ENCODE measurements at places on chromosomes 1 and 21.

DNA sequence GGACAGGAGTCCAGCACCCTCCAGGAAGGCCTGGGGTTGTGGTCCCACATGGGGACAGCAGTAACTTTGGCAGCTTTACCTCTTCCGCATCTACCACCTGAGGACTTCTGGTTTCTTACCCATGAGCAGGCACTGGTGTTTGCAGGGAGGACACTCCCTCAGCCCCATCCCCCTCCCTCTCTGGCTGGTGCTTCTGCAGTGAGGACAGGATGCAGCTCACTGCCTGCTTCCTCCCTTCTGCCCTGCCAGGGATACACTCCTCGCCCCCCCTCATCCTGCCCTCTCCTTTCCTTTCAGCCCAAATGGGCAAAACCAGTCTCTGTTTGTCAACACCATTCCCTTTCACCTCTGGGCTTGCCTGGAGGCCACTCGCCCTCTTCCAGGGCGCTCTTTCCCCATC lies 62.4 kb downstream of the KIRREL1 start:
- no peak for DNase-seq

DNA sequence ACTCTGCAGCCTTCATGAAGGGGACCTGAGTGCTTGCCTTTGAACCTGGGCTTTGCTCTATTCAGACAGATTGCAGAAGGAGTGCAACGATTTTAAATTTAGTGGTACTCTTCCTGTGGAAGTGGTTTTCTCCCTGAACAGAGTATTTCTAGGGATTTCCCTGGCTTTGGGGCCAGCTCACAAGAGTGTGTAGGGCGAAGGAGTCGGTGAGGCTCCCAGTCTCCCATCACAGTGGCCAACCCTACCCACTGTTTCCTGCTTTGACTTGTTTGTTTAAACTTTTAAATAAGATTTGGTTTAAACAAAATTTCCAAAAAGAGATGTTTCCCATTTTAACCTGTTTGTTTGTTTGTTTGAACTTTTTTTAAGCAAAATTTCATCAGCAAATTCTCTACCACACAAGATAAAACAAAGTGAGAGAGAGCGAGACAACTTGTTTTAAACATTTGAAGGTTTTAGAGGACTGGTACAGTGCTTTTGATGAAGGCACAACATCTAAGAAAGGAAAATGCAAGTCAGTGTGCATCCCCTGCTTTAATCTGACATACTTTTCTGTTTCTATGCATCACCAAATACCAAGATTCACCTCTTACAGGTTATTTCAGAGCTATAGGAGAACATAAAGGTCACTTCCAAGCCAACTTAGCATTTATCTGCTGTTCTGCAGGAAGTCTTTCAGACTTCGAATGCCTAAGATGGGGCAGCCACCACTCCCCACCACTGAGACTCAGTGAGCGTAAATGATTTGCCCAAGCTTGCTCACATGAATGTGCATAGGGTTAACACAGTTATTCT lies 6.6 kb downstream of the SELP start:
- DNase-seq: no peak

GRCh38 chr1:30028283-30028682 lies 695.1 kb downstream of the MATN1 start:
- DNase-seq: no peak

DNA sequence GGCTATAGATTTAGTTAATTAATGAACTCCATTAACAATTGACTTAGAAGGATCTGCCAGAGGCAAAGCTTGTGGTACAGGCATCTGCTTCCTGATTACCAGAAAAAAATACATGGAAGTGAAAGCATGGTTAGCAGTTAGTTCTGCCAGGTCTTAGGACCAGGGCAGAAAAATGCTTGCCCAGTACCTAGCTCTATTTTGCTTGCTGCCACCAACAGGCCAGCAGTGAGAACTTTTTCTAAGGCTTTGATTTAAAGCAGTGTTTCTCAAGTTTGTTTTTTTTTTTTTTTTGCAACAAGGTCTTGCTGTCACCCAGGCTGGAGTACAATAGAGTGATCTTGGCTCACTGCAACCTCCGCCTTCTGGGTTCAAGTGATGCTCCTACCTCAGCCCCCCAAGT lies 16.4 kb upstream of the MTF1 start:
- DNase-seq: no peak

- DNase-seq: no peak
Observed at GRCh38 chr1:232937741-232938375, 12.6 kb upstream of the NTPCR start.

- DNase-seq: no peak
Observed at GRCh38 chr1:47407481-47407880, 8.6 kb upstream of the FOXE3 start.

- DNase-seq: no peak
Observed at GRCh38 chr1:245549996-245550719, 395.4 kb downstream of the KIF26B start.

GRCh38 chr1:89950703-89951102 lies 44.2 kb upstream of the ZNF326 start:
- no peak for DNase-seq

- DNase-seq: no peak
Observed at GRCh38 chr1:16085522-16085921, 12.1 kb upstream of the FAM131C start.

- DNase-seq: no peak
Observed at GRCh38 chr21:25176637-25177412, 430.5 kb downstream of the MRPL39 start.

DNA sequence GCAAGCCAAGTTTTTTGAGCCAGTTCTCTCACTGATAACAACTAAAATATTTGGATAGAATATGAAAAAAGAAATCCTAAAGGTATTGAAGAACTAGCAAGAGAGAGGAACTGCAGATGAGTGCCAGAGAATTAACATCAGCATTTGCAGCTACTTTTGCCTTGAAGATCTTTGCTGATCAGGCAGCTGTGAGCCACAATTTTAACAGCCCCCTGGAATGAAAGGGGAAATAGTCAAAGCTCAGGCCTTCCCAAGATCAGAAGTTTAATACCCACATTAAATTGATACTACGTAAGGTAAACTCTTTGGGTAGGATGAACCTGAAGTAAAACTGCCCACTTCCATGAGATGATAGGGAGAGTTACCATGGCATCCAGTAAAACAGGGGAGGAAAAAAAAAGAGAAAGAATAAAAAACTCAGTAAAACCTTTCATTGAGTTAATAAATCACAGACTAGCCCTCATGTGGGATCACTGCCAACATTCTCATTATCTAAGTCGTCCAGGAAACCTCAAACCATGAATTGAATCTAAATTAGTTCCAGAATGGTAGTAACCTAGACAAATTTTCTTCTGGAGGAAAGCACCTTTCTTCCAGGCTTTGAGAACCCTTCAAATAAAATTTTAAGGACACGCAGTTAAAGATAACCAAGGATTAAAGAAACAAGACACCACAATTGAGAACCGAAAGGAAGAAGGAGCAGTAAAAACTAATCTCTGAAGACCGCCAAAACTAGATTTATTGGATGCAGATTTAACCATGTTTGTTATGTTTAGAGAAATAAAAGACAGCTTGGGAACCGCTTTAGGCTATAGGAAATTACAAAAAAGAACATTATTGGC lies 28.3 kb downstream of the SCP2 start:
- DNase-seq: peak; percentile 83

DNA sequence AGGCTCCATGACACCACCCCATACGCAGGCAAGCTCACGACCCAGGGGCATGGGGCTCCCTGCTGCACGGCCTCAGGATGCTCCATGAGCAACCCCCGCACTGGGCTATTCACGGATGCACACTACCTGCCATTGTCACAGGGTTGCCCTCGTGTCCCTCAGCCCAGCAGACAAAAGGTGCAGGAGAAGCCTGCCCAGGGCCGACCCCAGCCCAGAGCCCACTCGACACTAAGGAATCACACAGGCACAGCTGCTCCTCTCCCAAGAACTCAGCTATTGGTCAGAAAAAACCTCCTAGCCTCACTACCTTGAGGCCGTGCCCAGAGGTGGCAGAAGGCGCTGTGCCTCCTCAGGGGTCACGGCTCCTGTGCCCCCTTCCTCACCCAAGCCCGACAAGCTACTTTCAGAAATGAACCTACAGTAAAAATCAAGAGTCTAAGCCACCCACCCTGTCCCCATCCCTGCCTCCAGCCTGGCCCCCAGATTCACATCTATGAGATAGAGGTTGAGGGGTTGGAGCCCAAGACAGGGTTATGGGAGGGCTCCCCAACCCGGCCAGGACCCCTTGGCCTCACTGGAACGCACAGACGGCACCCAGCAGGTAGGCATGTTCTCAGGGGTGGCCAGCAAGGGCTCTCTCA lies 6.4 kb upstream of the SPATC1L start:
- no peak for DNase-seq

- no peak for DNase-seq
Observed at GRCh38 chr1:15325375-15326085, 78.5 kb downstream of the FHAD1 start.

DNA sequence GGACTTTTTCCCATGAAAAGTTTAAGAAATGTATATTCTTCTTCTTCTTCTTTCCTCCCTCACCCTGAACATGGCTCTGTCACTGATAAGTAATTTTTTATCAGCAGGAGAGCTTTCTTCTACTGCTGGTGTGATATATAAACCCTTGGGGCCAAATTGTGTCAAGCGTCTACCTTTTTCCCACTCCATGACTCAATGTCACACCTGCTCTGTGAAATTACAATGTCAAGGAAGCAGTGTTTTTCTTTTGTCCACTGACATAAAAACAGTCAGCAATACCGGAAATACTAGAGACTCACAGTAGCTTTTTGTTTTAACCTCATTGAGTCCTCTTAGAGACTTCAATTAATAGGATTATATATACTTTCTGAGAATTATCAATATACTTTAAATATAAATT lies 416.2 kb upstream of the ADGRL4 start:
- DNase-seq: no peak

DNA sequence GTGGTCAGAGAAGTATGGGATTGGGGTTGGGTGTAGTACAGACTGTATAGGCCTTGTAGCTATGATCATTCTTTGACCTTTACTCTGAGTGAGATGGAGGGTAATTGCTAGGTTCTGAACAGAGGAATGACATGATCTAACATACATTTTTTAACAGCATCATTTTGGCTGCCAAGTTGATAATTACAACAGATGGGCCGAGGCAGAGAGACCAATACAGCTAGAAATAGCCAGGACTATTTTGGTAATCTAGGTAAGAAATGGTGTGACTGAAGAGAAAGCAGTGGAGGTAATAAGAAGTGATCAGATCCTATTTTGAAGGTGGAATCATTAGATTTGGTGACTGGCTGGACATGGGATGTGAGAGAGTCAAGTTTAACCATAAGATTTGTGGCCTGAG lies 43.5 kb downstream of the RPAP2 start:
- no peak for DNase-seq

DNA sequence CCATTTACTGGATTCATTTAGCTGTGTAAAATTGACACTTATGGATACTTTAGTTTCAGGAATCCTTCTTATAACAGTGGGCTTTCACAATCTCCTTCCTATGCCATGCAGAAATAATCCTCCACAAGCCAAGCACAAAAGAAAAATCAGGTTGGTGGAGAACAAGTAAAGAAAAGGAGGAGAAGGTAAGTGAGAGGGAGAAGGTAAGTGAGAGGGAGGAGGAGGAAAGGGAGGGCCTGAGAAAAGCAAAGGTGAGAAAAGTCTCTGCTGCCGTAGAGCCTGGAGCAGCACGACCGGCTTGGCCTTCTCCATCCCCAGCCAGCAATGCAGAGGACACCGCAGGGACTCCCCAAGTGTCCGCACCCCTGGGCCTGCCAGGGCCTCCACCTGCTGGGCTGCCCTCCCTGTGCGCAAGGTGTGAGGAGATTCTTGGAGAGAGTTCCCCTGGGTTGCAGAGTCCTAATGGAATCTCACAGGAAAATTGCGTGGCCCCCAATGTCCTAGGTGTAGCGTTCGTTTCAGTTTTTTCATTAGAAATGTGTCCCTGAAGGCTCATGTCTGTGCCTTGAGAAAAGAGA lies 39.0 kb downstream of the PRMT2 start:
- no peak for DNase-seq

- DNase-seq: no peak
Observed at GRCh38 chr1:186804679-186805078, 24.1 kb upstream of the PLA2G4A start.
